KG1 (cell line): ENCODE measurements at places on chromosomes 6 and 20.

DNA sequence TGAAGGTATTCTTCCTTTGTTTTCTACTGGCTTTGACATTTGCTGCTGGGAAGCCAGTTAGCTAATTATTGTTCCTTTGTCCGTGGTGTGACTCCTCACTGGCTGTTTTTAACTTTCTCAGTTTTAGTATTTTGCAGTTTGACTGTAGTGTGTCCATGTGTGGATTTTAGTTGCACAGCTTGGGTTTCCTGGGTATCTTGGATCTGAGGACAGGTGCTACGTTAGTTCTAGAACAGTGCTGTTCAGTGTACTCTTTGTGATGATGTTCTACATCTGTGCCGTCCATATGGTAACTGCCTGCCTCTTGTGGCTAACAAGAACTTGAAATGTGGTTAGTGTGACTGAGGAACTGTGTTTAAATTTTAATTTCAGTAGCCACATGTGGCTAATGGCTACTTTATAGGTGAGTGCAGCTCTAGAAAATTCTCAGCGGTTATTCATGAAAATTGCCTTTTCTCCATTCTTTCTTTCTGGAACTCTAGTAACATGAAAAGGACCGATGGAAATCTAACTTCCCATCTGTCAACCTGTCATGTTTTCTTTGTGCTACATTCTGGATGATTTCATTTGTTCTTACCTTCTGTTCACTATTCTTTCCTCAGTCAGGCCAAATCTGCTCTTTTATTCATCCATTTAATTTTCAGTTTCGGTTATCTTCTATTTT, 7.4 kb downstream of the SNX9 start:
- DNase-seq, result no peak

- DNase-seq, result no peak
Measured at GRCh38 chr6:78832091-78832808, 35.1 kb upstream of the IRAK1BP1 start.

GRCh38 chr6:130041594-130041993, 23.2 kb downstream of the L3MBTL3 start:
- DNase-seq, result no peak

DNA sequence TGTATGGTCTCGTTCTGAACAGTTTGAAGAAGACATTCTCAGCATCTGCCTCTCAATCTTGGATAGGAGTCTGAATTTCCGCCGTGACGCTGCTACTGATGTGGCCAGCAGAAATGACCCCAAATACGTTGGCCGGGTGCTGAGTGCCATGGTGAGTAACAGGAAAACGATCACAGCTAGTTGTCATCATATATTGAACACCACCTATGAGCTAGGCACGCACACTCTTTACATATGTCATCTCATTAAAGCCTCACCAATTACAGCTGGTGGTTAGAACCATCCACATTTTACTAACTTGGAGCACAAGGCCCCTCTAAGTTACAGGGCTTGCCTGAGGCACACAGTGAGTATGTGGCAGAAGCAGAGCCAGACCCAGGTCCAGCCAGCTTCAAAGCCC, 17.1 kb downstream of the TGM3 start:
- DNase-seq, result no peak

GRCh38 chr6:95802978-95803377, 212.8 kb upstream of the FUT9 start:
- no peak for DNase-seq

GRCh38 chr6:165852676-165853075, 189.6 kb upstream of the PDE10A start:
- DNase-seq, result no peak

DNA sequence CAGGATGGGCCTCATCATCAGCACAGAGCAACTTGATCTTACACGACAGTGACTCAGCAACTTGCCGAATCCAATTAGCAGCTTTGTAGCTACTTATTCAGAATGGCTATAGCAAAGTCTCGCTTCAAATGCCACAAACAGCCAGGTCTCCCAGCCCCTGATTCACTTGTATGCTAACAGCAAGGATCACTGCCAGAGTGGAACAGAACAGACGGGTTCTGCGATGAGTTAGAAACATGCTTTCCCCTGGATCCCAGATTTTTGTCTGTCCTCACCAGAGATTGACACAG, 254.4 kb downstream of the NRN1 start:
- DNase-seq, result no peak
